ENCODE measurements at places on chromosomes 5 and 9.

DNA sequence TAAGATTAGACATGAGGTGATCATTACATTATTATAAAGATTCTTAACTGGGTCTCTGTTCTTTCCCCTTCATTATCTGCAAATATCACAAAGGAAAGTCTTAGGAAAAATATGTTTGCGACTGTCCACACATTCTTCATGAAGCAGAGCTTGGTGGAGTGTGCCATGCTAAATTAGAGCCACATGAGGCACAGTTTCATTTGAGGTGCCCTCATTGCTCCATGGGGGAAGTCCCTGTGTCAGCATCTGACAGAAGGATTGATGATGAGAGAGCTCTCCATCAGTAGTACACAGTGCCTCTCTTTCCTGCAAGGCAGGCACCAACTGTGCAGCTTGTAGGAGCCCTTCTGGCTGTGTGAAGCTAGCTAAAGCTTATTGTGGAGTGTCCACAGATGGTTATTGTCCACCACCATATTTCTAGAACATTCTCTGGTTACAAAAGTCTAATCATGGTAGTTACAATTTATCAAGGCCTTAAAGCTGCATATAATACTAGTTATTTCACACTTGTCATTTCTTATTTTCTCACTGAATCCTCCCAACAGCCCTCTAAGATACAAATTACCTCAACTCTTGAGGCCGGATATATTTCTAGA is 63.9 kb downstream of the C9orf152 start:
- DNase-seq = no peak

- no peak for DNase-seq
Measured at GRCh38 chr5:55959208-55959607, 35.6 kb downstream of the IL6ST start.

GRCh38 chr9:135085830-135086546 is 1.5 kb upstream of the OLFM1 start:
- DNase-seq = peak; percentile 79

GRCh38 chr9:106119176-106119575 is 424.8 kb downstream of the TMEM38B start:
- DNase-seq = no peak

GRCh38 chr9:1938675-1939170 is 76.4 kb upstream of the SMARCA2 start:
- no peak for DNase-seq
